ENCODE measurements at places on chromosomes 7 and 10.

- DNase-seq = no peak
Measured at GRCh38 chr10:88624840-88625239, 38.3 kb downstream of the LIPJ start.

- DNase-seq = no peak
Measured at GRCh38 chr10:71727738-71728737, 8.5 kb upstream of the C10orf105 start.

- no peak for DNase-seq
Measured at GRCh38 chr10:15096661-15097010, 519 bp upstream of the RPP38 start.

DNA sequence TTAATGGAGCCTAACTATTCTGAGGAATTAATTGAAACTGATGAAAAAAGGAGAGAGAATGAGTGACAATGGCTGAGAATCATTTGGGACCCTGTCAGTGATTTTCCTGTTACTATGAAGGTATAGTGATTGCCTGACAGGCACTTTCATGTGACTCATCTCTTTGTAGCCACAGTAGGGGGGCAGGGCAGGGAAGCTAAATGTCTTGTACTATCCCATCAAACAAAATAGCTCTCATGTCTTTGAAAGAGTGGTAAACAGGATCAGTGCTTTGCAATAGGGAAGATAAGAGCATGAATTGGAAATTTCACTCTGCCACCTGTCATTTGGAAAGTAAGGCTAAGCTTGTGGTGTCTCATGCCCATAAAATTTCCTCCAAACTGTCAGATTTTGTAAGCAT is 94.5 kb upstream of the GSDME start:
- DNase-seq = no peak

DNA sequence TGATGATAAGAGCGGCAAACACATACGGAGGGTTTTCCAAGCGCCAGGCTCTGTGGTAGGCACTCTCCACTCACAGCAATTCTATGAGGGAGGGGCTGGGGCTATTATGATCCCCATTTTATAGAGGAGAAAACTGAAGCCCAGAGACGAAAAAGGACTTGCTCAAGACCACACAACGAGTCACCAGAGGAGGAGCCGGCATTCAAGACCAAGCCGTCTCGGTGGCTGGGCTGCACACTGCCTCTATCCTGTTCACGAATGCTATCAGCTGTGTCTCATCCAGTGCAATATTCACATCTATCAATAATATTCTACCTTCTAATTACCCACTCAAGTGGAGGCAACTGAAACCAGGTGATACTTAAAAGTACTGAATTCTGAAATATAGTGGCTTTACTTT is 67.8 kb upstream of the NMT2 start:
- DNase-seq = no peak

DNA sequence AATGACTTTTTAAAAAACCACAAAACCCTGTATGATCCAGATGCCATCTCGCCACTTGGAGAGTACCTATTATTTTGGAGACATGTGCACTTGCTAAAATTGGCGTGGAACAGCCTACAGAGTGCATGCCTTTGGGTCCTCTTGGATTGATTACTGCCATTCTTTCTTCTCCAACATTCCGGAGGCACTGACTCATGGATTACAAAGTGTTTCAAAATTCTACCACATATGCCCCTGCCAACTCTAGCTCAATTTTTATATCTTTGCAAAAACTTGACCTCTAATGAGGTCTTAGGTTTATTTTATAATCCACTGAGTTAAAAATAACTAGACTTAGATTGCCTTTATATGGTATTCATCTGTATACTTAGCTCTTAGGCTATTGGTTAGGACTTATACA is 55.8 kb upstream of the KIF5B start:
- no peak for DNase-seq

- no peak for DNase-seq
Measured at GRCh38 chr10:101014966-101015581, 15.5 kb downstream of the LZTS2 start.

DNA sequence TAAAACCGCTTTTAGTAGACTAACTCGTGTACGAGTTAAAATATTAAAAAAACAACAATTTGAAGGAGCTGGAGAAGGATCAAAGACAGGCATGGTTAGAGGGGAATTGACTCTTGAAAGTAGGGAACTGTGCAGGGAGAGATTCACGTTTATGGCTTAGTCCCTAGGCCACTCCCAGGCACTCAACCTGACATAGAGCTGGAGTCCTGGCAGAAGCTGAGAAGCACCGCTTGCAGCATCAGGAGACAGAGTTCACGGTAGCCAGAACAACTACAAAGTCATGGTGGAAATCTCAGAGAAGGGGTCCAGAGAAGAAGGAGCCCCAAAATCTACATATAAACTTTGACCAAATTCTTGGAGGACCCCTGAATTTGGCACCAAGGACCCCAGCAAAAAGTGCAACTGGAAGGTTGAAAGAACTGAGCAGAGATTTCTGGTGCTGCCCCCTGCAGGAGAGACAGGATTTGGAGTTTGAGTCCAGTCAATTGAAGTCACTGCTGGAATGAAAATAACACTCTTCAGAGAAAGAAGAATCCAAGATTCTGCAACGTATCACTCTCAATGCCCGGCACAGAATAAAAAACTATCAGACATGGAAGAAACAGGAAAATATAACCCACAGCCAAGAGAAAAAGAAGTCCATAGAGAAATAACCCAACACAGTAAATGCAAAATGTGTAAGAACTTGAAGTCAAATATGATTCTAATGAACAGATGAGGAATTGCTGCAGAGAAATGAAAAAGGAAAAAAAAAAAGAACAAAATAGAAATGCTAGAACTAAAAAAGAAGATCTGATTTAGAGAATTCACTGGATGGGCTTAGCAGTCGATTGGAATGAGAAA is 493.3 kb upstream of the PODXL start:
- DNase-seq = no peak

- no peak for DNase-seq
Measured at GRCh38 chr10:125085258-125086054, 74.9 kb downstream of the CTBP2 start.

DNA sequence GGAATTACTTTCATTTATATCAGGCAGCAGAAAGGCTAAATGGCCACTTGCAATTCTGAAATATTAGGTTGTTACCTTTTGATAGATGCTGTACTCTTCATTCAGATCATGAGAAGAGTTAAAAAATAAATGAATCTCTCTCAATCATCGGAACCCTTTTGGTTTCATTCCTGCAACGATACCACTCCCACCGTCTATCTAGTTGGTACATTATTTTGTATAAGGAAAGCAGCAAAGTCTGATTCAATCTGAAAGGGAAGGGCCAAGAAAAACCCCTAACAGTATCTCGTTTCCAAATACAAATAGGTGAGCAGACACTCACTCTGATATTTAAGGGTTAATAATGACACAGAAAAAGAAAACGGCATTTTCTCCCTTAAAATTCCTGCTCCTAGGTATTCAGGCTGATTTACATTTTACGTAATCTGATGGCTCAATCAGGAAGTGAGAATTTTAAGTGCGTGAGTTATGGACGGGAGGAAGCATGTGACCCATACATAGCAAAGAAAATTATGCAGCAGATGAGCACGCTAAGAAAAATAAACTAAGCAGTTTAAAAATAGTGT is 209.4 kb upstream of the KLF14 start:
- no peak for DNase-seq

GRCh38 chr7:80876894-80877414 is 41.9 kb downstream of the SEMA3C start:
- no peak for DNase-seq

- DNase-seq = peak; percentile 9
Measured at GRCh38 chr10:90930070-90930837, 9.4 kb upstream of the ANKRD1 start.

Data from midbrain (tissue), 1 donor.